ENCODE measurements at places on chromosomes 7 and 10. TPM values are rescaled to one million over a fixed set of nuclear protein-coding genes. Genes with fewer than 3 reads are reported as not detected.
A peak's percentile ranks its signal among the peaks of the same experiment; 100 is the strongest.

Gene TUBAL3
- total RNA-seq = 1.7 TPM

Gene HABP2
- total RNA-seq = not detected

Gene ZNF804B
- total RNA-seq = 0.26 TPM

Gene PTTG1IP2
- total RNA-seq = not detected

DNA sequence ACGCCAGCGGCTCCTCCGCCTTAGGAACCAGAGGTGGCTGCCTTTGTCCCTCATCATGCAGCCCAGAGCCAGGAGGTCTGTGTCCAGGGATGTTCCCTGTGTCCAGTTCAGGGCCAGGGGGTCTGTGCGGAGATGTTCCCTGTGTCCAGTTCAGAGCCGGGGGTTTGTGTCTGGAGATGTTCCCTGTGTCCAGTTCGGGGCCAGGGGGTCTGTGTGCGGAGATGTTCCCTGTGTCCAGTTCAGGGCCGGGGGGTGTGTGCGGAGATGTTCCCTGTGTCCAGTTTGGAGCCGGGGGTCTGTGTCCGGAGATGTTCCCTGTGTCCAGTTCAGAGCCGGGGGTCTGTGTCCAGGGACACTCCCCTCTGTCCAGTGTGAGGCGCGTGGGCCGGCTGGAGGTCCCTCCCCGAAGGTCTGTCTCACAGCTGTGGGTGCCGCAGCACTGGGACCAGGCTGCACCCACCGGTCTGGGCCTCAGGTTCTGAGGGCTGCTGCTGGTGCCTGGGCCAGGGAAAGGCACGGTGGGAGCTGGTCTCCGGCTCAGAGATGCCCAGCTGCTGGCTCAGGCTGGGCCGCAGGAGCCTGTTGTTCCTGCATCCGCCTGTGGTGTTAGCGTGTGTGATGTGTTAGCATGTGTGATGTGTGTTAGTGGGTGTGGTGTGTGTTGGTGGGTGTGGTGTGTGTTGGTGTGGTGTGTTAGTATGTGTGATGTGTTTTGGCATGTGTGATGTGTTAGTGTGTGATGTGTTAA, 67.9 kb upstream of the CFAP46 start:
- DNase-seq = no peak

- DNase-seq = peak; percentile 90
Observed at GRCh38 chr7:102933763-102934162, 21.0 kb downstream of the LRRC17 start.

- DNase-seq = no peak
Observed at GRCh38 chr10:60188548-60188947, 201.1 kb downstream of the ANK3 start.
